HT-29 (cell line): ENCODE measurements at places on chromosomes 3 and 15. TPM values are rescaled to one million over a fixed set of nuclear protein-coding genes. Genes with fewer than 3 reads are reported as not detected.
A peak's percentile ranks its signal among the peaks of the same experiment; 100 is the strongest.

CYP1A2 gene
- total RNA-seq = not detected in 2 replicates

C3orf20 gene
- total RNA-seq = not detected in 2 replicates

QARS1 gene
- total RNA-seq = 272 and 291 TPM in 2 replicates

PARP9 gene
- total RNA-seq = 14.6 and 19.9 TPM in 2 replicates

RTP1 gene
- total RNA-seq = not detected in 2 replicates

DUOXA2 gene
- total RNA-seq = not detected in 2 replicates

ECE2 gene
- total RNA-seq = not detected in 2 replicates

GUCA1C gene
- not detected in 2 replicates for total RNA-seq

BSN gene
- total RNA-seq = not detected in 2 replicates

FAM81A gene
- 12.3 and 17.9 TPM in 2 replicates for total RNA-seq

GRCh38 chr3:31247850-31248562 is 284.7 kb upstream of the STT3B start:
- peak; percentile 54 for DNase-seq

GRCh38 chr15:27549746-27550145 is 549.4 kb downstream of the OCA2 start:
- no peak for DNase-seq

DNA sequence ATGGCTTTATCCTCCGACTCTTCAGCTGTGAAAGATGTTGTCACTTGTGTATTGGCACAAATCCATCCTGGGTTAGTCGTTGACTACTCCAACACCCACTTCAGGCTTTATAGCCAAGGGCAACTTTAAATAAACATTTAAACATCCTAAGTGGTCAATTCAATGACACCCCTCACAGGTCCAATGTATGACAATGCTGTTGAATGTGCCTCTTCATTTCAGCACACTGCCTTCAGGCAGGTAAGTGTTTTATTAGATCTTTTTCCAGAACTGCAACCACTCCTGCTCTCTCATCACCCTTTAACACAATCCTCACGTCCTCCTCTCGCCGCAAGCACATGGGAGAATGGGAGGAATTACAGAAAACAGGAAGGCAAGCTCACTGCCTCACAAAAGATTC is 30.3 kb downstream of the IL12A start:
- no peak for DNase-seq

DNA sequence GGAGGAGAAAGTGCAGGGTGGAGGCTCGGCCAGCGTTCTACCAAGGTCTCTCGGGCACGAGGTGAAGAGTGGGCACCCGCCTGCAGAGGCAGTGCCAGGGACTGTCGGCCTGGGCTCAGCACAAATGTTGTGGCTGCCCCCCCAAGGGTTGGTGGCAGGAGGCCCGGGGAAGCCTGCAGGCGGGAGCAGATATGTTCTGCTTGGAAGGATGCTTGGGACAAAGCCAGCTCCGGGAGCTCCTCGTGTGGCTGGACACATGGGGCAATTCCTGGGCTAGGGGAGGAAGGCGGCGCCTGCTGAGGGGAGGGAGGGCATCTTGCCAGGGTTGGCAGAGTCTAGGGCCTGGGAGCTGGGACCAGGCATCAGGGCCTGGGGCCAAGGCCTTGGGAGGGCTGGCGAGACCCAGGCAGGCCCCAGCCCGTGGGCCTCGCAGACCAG is 30.4 kb upstream of the FBLN2 start:
- no peak for DNase-seq

DNA sequence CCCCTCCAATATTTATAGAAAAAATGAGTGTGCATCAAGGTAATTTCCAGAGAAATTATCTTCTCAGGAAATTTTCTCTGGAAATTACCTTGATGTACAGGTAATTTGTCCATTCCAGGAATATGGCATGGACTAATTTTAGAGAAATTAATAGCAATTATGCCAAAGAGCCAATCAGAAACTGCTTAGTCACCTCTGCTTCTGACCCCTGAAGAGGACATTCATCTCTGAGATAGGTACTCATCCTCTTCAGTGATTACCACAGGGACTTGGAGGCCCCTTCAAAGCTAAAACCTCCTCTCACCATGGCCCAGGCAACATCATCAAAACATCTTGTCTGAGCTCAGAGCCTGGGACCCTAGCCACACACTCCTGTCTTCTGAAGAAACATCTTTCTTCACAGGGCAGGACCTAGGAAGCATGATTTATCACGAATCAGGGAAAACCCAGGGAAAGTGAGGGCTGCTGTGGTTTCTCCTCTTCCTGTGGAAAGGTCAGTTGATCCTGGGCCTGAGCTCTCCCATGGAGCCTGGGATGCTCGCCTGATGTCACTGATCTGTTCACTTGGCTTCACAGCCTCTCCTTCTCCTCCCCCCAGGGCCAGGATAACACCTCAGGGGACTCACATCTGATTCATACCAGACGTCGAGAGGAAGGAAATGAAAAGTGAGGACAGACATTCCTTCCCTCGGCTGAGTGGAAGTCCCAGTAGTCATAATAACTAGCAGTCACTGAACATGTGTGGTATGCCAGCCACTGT is 210.5 kb downstream of the DTWD1 start:
- no peak for DNase-seq

DNA sequence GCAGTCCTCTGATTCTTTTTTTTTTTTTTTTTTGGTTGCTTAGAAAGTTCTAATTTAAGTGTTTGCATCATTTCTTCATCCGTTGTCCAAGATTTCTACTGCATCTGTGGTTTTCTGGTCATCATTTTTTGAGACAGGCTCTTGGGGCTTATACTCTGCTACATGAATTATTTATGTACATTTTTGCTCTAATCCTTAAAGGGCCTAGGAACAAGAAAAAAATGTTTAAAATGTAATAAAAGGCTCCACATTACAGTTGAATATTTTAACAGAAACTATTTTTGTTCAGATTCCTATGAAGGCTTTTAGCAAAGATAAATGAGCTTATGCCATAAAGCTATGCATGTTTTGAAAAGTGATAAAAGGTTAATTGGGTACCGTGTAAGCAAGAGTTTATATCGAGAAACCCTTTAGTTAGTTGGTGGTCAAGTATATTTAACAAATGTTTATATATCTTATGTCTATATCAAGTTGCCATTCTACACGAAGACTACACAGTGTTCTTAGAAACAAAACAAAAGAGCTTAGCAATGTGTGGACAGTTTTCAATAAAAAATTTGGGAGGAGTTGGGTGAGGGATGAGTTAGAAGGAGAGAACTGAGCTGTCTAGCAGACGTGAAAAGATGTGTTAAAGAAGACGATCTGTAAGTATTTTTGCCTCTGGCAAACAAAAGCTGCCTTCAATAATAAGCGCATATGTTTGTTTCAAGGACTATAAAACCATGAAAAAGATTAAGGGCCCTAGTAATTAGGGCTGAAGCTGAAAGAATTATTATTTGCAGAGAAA is 563.6 kb upstream of the NAALADL2 start:
- DNase-seq = no peak

DNA sequence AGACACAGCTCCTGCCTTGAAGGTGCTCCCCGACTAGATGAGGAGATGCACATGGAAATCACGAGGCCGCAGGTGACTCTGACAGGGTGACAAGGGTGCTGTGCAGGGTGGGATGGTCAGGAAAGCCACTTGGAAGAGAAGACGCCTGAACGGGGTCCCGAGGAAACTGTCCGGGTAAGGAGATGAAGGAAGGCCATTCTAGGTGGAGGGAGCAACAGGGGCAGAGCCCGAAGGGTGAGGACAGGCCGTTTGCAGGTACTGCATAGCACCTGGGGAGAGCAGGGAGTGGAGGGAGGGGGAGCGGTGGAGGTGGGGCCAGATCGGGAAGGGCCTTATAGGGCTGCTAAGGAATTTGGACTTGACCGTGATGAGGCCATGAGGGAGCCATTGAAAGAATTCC is 105.6 kb upstream of the DLG1 start:
- no peak for DNase-seq

- DNase-seq = no peak
Observed at GRCh38 chr3:37321863-37322262, 147.5 kb upstream of the LRRFIP2 start.

DNA sequence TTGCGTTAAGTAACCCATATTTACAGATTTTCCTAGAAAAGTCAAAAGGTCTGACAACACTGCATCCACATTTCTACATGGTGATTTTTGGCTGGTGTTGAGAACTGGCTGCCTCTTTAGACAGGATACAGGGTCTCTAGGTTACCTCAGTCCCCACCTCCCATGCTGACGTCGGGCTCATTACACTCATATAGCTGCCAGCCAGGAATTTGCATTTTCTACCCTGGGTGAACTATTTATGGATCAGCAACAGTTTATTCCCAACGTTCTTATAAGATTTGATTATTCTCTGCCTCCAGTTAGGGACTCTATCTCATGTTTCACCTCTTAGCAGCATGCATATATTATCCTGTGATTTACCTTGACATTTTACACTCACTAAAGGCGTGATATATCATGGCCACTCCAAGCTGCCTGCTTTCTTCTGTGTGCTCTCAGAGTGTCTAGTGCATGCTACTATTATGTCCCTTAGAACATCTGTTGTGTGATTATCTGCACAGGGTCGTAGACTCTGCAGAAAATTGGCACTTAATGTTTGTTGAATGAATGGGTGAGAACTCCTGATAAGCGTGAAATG is 49.0 kb downstream of the CLDN11 start:
- no peak for DNase-seq

DNA sequence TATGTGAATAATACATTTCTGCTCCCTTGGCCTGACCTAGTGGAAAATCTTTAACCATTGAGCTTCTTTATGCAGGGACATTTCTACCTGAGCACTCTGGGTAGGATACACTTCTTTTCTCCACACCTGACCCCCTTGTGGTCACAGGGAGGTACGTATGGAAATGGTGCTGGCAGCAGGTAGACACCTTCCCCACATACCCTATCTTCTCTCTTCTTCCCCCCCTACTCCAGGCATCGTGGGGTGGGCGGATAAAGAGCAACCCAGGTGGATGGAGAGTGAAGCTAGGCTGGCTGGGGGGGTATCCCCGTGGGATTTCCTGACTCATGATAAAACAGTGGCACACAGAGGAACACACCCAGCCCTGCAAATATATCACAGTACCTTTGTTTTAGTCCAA is 312.1 kb downstream of the ARRDC4 start:
- DNase-seq = peak; percentile 9

- DNase-seq = no peak
Observed at GRCh38 chr15:84702961-84703482, 12.9 kb downstream of the SEC11A start.

- DNase-seq = no peak
Observed at GRCh38 chr3:54125300-54125699, 2.9 kb downstream of the CACNA2D3 start.

DNA sequence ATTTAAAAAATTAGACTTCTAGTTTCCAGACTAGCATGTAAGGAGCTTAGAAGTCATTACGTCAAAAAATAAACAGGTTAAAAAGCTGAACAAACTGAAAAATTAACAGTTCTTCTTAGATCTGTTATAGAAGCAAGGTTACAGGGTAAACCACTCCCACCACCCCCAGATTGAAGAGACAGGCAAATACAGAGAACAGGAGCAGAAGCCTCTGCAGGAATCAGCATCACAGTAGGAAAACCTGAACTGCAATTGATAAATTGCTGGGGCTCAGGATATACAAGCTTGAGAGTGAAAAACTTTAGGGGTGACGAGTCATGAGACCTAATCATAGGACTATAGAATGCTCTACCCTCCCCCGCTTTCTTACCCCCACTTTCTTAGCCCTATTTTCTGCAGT is 222.3 kb downstream of the UBE2E2 start:
- DNase-seq = no peak

DNA sequence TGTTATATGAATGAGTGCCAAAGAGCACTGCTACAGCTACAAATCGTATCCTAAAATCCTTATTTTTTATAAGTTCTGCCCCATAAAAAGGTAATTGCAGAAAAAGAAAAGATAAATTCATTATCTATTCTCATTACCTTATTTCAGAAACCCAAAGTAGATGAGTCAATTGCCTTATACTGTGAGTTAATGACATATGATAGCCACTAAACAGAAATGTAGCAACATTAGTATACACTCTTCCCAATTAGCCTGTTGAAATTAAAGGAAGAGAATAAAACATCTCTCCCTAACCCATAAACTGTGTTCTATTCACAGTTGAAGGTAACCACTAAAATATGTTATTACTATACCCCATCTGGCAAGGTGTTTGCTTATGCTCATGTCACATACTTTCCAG is 11.0 kb downstream of the TBL1XR1 start:
- DNase-seq = no peak

DNA sequence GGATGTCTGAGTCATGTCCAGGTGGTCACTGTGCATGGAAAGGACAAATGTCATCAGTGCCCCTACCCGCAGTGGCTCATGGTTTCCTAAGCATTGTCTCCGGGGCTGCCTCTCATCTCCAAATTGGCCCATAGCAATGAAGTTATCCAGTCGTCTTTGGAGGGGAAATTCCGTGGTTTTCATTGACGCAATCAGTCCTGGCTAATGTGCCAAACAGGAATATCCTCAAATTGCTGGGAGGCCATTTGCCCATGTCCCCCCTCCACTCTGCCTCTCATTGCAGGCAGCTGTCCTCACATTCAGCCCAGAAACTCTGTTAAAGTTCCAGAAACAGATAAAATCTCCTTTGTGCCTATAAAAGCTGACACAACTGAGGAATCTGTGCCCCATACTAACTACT is 81.6 kb downstream of the MCTP2 start:
- no peak for DNase-seq

DNA sequence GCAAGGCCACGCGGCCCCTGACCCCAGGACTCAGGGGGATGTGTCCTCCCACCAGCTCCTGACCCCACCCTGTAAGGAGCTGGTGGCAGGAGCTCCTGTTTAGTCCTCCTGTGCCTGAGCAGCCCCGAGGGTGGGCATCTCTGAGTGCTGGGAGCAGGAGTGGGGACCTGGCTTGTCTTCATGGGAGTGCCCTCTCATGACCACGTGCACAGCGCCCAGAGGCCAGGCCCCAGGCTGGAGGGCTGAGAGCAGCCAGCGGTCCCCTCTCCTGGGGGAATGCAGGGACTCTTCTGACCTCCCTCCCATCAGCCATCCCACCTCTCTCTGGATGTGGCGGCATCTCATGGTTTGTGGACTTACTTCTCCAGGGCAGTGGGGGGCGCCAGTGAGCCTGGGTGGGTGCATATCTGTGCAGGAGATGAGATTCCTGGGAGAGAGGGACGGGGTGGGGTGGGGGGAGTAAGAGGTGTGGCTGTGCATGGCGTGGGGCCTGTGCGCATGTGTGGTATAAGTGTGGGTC is 205.6 kb downstream of the TBC1D2B start:
- no peak for DNase-seq

DNA sequence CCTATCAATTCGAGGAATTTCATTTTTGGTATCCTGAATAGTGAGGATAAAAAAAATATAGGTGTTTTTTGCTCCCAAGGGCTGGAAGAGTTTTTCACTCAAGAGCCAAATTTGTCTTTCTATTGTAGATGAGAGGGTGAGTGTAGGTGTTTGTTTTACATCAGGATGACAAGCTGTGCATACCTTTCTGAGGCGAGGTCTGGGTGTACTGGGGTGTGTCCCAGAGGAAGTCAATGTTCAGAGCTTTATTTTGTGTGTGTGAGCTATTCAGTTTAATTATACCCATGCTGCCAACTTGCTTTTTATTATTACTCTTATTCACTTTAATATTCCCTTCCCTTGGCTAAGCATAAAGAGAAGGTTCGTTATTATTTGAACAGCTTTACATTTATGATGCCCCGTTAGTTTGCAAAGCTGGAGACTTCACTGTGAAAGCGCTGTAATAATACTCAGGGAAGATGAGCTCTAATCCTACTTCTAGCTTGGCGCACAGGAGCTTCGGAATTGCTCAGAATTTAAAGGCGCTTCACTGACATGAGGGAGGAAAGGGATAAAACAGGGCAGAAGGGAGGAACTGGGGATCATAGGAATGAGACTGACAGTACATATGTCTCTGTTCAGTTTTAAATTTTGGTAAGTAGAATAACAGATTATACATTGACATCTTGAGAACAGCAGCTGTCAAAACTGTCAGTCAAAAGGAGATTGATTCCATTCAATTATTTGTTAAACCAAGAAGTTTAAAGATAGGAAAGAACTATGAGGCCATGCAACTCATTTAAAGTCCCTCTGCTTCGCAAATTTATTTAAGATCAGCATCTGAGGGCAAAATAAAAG is 117.7 kb upstream of the TP63 start:
- peak; percentile 13 for DNase-seq
